Bronchus fibroblast of lung (primary cell): ENCODE measurements at places on chromosomes 3 and 15. TPM values are rescaled to one million over a fixed set of nuclear protein-coding genes. Genes with fewer than 3 reads are reported as not detected.

SCN5A gene
- 0.30 and 0.34 TPM in 2 replicates for total RNA-seq

IL1RAP gene
- 6.4 and 6.6 TPM in 2 replicates for total RNA-seq

ZKSCAN7 gene
- total RNA-seq, result 4.8 and 5.2 TPM in 2 replicates

SMCO1 gene
- total RNA-seq, result 0.15 and 0.34 TPM in 2 replicates

MCTP2 gene
- total RNA-seq, result 1.8 TPM in 2 replicates

PAK2 gene
- total RNA-seq, result 21.4 and 29.3 TPM in 2 replicates

MKRN3 gene
- total RNA-seq, result under 0.01 TPM in 1 of 2 replicates, not detected in the other

ACKR4 gene
- not detected in 2 replicates for total RNA-seq

NEK4 gene
- 13.8 and 14.9 TPM in 2 replicates for total RNA-seq

LSMEM2 gene
- not detected in 2 replicates for total RNA-seq

TIMP4 gene
- total RNA-seq, result 10.9 and 11.3 TPM in 2 replicates

SOX14 gene
- total RNA-seq, result not detected in 2 replicates

CPLX3 gene
- total RNA-seq, result not detected in 2 replicates

OXSR1 gene
- 29.3 and 36.0 TPM in 2 replicates for total RNA-seq

AADAC gene
- total RNA-seq, result not detected in 2 replicates

ATP13A4 gene
- 0.15 TPM in 1 of 2 replicates, not detected in the other for total RNA-seq

GOLGA6L4 gene
- 0.59 and 0.84 TPM in 2 replicates for total RNA-seq

ZDHHC19 gene
- total RNA-seq, result not detected in 2 replicates
